ENCODE measurements at places on chromosomes 3 and 15.
A peak's percentile ranks its signal among the peaks of the same experiment; 100 is the strongest.

DNA sequence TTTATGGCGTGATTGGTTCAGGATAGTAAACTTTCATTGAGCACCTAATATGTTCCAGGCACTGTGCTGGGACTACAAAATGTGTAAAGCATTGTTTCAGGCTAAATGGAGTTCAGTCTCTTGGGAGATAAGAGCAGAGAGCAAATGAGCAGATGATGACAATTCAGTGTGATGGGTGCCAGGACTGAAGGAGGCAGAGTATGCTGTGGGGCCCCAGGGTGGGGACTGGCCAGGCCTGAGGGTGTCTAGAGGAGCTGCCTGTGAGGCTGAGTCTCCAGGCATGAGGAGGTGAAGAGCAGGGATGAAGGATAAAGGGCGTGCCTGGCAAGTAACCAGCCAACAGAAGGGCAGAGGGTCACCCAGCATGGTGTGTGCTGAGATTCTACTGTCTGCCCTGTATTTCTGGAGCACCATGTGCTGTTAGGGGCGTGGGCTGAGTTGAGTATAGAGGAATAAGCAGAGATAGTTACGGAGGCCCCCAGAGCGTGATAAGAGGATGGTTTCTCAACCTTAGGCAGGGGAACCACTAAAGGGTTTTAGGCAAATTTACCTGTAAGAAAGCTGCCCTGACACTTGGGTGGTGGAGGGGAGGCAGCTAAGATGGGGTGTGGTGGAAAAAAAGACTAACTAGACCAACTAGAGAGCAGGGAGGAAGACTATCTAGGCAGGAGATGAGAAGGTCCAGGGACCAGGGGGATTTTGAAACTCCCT is 38.5 kb downstream of the EPHB1 start:
- DNase-seq, result no peak

DNA sequence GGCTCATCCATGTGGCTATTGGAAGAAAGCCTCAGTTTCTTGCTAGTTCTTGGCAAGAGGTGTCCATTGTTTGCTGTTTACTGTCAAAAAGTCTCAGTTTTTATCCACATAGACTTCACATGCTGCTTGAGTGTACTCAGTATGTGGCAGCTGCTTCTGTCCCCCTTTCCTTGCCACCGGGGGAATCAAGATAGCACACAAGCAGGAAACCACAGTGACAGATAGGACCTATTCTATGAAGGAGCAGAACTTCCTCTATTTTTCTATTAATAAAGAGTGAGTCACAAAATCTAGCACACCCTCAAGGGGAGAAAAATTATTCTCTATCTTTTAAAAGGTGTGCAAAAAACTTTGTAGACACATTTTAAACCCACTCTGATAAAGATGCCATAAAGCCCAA is 121.4 kb upstream of the GMNC start:
- DNase-seq, result no peak

- DNase-seq, result no peak
Measured at GRCh38 chr15:46034755-46035154, 399.9 kb downstream of the SQOR start.

GRCh38 chr3:74127256-74127655 is 487.2 kb downstream of the CNTN3 start:
- DNase-seq, result no peak

GRCh38 chr15:90836296-90836871 is 32.0 kb upstream of the FURIN start:
- peak; percentile 36 for DNase-seq

- DNase-seq, result peak; percentile 31
Measured at GRCh38 chr3:46280105-46280797, 38.0 kb downstream of the CCR3 start.

GRCh38 chr3:15462451-15462850 is 35.1 kb downstream of the EAF1 start:
- DNase-seq, result no peak

Measured in CD14-positive monocyte (primary cell).